ENCODE measurements at places on chromosomes 3 and 15.

GRCh38 chr3:52792961-52793695 is 1.5 kb upstream of the ITIH3 start:
- DNase-seq = no peak

GRCh38 chr3:132445817-132446216 is 28.5 kb downstream of the DNAJC13 start:
- no peak for DNase-seq

DNA sequence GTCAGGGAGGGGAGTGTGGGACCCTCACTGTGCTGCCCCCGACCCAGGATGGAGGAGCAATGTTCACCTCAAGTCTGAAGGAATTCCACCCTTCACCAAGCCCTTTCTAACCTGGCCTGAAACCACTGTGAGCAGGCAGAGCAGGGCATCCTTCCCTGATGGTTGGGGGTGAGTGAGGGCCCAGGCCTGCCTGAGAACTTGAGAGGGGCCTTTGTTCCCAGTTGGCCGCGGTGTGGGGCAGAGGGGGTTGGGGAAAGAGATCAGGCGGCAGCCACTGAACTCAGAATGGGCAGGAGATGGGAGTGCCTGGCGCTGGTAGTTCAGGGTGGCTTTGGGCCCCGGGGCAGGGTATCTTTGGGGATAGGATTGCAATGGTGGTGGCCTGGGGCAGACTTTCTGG is 103.5 kb upstream of the RPL32 start:
- DNase-seq = no peak

DNA sequence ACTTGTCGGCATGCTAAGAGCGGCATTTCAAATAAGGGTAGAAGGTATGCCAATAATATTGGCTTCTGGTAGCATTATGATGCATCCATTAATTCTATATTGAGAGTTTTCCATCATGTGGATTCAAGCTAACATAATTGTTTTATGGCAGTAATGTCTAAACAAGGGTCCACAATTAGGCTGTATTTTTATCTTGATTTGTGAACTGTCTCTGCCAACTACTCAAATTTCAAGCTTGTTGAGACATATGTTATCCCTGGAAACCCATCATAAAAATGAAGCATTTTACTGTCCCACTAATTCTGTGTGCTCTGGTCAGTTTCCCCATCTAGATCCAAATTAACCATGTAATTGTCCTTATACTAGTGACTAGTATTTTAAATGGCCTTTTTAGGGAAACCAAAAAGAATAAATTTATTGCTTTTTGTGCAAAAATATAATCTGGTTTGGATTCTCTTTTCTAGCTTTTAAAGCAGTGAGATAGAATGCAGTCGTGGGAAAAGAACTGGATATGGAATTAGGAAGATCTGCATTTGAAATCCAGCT is 1.2 kb upstream of the OSTN start:
- DNase-seq = no peak

- no peak for DNase-seq
Observed at GRCh38 chr3:162665684-162666391, 1169.2 kb downstream of the OTOL1 start.

All from stromal cell of bone marrow (primary cell).